NCI-H2171 (cell line): ENCODE measurements at places on chromosomes 2 and 18.

GRCh38 chr2:168146892-168147810 lies 100.2 kb downstream of the STK39 start:
- DNase-seq, result no peak

DNA sequence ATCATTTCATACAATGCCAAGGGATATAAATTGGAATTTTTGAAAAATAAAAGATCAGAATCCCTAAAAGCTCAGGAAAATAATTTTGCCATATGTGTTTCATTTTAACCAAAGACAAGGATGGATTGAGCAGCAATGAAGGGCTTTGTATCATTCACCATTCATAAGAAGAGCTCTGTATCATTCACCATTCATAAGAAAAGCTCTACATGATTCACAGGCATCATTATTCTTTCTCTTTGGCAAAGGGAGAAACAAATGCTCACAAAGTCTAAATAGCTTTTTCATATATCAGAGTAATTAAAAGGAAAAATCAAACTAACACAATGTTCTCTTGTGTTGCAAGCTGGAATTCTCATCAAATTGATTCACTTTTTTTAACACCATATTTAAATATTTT lies 169.1 kb upstream of the MC4R start:
- DNase-seq, result no peak

DNA sequence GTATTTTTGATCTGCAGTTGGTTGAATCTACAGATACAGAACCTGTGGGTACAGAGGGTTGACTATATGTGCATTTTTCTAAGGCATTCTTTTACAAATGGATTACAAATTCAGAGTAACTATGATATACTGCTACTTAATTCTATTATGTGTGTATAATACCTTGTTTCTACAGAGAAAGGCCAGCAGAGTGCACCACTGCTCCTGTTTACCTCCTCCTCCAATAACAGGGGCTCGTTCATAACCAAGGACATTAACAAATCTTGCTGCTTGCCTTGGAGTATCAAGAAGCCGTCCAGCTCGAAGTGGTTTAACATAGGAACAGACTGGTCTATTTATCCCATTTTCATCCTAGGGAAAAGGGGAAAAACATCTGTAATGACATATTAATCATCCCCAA lies 16.4 kb downstream of the CEP76 start:
- DNase-seq, result no peak

GRCh38 chr18:46680784-46681695 lies 24.0 kb upstream of the LOXHD1 start:
- no peak for DNase-seq

DNA sequence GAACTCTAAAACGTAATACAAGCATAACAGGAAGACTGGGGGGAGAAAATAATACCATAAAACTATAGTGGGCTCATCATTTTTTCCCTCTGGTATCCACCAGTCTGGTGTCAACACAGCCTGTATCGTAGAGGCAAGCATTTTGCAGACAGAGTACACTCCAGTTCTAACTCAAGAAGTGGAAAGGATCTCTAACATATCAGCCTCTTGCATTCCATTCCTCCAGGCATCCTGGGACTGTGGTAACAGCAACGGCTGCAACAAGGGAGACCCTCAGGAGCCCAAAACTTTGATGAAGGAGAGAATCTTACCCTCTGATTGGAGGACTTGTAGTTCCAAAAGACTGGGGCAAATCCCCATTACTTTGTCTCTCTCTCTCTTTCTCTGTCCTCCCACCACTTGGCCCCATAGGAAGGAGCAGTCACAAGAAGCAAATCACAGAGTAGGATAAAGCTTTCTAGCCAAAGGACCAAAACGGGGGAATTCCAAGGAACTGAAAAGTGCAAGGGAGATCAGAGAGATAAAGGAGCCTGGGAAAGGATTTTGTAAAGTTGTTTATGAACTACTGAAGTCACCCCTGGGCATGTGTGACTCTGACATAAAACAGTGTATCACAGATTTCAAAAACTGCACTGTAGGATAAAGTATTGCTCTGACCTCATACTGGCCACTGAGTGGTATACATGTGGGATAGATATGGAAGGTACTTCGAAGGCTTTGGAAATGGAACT lies 11.9 kb downstream of the FRZB start:
- no peak for DNase-seq

DNA sequence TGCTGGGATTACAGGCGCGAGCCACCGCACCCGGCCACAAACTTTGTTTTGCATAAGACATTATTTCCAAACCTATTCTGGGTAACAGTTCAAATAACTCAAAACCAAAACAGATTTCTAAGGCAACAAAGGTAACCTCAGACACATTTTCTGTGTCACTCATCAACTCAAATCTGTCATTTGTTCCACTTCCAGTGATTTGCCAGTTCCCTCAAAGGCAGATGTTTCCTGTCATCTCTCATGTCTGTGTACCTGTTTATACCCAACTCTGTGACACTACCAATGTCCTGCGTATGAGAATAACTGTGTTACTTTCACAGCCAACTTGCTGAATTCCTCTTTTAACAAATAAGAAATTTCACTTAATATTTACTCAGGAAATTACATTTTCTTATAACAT lies 54.4 kb downstream of the SCN3A start:
- DNase-seq, result no peak

DNA sequence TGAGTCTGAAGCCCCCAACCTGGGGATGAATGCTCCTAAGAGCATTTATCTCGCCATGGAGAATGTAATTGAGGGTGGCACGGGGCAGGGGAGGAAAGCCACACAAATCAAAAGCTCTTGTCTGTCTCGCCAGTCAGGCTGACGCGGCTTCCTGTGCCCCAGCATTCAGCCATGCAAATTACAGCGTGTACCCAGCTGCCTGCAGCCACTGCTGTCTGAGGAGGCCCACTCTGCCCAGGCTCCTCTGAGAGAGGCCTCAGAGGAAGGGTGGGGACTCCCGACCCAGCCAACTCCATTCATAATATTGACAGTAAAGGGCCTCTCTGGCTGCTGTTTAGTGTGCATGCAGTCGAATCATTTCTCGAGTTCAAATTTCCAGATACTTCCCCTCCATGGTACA lies 22.0 kb downstream of the SMAD7 start:
- DNase-seq, result no peak

DNA sequence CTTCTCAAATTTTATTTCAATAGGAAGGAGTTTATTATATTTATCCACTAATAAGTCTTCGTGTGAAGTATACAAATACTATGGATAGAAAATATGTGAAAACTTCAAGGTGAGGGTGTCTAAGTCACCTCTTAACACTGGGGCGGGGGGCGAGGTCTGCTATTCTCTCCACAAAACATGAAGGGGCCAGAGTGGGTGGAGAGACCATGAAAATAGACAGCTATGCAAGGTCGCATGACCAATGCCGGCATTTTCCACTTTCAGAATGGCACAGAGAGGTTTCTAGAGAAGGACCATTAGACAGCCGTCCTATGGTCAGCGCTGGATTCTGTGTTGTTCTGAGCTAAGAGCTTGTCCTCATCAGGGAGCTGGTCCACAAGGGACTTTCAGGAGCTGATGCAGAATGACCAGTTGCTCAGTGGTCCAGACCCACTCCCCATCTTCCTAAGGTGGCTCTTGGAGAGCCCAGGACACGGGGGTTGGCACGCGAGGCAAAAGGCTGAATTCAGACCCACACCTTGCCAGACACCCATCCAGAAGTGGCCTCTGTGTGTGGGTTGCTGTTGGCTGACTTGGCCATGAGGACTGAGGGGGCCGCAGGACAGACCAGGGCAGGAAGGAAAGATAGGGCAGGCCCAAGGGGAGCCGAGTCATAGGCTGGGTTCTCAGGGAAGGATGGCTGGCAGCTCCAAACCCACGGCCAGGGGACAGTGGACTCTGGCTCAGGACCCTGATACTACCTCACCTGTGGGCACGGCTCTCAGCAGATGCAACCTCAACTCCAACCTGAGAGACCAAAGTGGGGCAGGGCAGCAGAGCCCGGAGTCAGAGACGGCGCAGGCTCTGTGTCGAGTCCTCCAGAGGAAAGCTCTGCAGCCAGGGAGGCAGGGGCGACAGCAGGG lies 69.8 kb downstream of the NDUFA10 start:
- DNase-seq, result no peak

- DNase-seq, result peak; percentile 3
Observed at GRCh38 chr2:47534179-47534919, 131.4 kb downstream of the MSH2 start.
